ENCODE measurements at places on chromosomes 3 and 15.
A peak's percentile ranks its signal among the peaks of the same experiment; 100 is the strongest.

DNA sequence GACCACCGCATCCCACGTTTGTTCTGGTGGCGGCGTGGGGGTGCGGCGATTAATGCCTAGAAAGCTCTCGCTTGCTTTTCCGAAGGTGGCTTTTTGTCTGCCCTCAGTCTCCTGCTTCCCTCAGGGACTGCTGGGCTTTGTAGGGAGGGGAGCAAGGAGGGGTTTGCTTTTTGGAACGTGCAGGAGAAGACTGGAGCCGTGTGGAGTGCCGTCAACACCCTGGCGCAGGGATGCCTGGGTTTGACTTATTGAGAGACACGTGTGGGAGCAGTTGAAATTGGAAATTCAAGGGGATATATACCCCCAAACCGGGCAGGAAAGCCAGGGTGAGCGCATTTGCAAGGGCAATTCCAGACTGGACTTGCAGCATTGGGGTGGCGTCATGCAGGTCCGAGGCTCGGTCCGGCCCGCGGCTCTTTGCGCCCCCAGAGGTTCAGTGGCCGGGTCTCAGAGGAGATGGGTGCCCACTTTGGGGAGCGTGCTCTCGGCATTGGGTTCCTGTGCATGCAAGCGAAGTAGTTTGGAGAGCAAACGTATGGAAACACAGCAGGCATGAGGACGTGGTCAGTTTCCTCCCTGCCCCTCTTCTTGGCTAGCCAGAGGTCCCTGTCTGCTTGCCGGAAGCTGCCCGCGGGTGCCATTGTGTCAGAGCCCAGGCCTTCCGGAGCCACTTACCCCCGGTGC, 2.1 kb downstream of the EPHB1 start:
- DNase-seq = no peak

DNA sequence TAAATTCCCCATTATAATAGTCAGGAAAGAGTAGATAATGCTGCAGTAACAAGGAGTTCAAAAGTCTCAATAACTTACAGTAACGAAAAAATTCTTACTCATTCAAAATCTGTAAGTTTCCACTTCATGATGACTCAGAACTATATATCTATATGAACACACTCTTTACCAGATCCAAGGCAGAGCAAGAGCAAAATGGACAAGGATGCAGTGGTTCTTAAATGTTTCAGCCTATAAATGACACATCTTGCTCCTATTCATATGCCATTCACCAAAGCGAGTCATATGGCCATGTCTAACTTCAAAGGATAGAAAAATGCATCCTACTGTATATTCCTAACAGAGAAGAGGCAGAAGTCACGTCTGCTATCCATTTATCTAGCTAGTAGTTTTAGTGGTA, 787.7 kb downstream of the NAALADL2 start:
- no peak for DNase-seq

DNA sequence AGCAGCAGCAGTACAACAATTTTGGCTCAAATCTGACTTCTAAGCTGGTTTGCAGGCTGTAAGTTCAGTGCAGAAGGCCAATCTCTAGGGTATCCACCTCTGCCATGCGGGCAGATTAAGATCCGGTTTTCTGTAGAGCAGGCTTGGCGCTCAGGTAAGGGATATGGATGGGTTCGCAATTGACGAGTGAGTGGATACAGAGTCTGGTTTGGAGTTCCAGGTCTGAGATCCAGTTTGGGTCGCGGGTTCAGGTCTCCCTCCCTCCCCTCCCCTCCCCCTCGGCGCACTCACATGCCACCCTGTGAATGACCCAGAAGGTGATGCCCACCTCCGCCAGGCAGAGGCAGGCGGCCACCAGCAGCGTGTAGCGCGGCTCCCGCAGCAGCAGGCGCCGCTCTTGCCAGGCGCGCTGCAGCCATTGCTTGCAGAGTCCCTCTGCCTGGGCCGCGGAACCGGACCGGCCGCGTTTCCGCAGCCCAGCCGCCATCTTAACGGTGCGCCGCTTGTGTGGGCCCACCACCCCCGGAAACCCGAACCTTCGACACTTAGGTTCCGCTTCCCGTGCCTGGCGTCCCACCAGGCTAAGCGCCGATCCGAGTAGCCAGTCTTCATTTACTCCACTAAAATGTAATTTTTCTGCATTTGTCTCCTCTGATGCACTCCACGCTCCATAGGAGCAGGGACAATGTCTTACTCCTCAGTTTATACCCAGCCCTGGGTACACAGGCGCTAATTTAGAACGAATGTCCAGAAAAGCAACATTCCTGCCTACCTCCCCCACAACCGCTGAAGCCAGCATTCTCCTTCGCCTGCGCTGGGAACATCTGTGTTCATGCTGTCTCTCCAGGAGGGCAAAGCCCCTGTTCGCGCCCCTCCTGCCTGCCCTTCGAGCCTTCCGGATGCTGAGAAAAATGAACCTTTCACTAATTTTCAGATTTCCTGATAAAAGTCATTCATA, at the start of gene ALG3:
Gene ALG3 (minus strand): TSS at position 509 of the 958 bp plus-strand sequence. CDS start 22 bp downstream, at position 487.
- DNase-seq = peak; percentile 63

- DNase-seq = no peak
Measured at GRCh38 chr3:69409831-69410230, 23.9 kb upstream of the FRMD4B start.

DNA sequence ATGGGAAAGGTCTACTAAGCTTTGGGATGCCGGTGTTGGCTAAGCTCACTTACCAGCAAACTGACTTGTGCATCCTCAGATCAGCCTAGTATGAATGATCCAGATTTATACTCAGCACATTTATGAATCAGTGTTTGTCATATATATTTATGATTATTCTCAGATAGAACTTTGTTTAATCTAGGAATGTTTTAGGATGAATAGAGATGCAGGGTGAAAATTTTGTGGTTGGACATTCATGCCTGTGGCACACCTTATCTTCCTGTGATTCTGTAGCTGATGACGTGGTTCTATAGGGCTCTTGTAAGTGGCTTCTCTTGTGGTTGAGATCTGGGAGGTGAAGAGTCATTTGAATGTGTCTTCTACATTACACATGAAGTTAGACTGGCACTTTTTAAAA, 11.4 kb downstream of the CDIN1 start:
- DNase-seq = no peak

- DNase-seq = no peak
Measured at GRCh38 chr15:40955930-40956540, 2.8 kb downstream of the CHAC1 start.

DNA sequence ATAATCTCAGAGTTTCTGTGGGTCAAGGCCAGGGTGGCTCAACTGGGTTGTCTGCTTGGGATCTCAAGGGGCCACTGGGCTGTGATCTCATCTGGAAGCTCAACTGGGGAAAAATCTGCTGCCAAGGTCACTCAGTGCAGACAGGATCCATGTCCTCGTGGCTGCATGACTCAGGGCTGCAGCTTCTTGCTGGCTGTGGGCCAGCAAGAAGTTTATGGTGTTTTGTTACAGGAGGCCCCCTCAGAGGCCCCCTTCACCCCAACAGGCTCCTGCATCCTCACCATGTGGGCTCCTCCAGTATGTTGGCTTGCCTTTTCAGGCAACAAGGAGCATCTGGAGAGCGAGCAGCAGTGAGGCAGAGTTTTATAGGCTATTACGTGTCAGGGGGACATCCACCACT, 14.6 kb downstream of the OCA2 start:
- no peak for DNase-seq

GRCh38 chr3:12869035-12869621, 27.8 kb upstream of the RPL32 start:
- DNase-seq = no peak

GRCh38 chr15:62454567-62455172, 289.6 kb upstream of the C2CD4B start:
- no peak for DNase-seq
